CD4-positive, alpha-beta T cell treated with Interleukin-2 at 100 ng/mL for 4 hours (primary cell): ENCODE measurements at places on chromosomes 12 and 14.

DNA sequence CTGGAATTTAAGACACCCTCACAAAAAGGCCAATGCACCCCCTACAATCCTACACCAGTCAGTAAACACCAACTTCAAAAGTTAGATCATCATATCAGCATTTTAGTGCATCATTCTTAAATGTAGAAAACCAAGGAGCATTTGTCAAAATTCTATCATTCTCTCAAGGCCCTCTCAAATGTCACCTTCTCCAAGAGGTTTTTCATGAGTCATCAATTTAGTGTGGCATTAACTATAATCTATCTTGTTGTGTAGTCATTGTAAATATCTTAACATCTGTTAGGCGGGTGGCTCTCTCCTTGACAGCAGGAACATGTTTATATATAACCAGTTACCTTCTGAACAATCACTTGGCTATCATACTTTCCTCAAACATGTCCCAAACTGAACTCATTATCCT, 62.1 kb upstream of the G2E3 start:
- no peak for DNase-seq

- DNase-seq, result no peak
Measured at GRCh38 chr14:25086821-25087396, 37.0 kb upstream of the STXBP6 start.

- DNase-seq, result no peak
Measured at GRCh38 chr12:75041472-75041871, 168.2 kb downstream of the KCNC2 start.

DNA sequence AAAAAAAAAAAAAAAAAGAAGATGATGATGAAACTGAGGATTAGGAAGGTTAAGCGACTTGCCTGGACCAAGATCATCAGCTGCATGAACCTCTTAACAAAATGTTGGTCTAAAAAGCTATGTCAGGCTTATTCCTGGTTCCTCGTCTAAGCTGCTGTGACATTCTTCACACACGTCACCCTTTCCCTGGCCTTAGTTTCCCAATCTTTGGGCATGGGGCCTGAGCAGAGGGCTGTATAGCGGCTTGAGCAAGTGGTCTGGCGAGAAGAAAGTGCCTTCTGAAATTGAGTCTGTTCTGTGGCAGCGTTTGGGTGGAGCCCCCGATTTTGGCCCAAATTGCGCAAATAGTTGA, 58.7 kb upstream of the CCND2 start:
- no peak for DNase-seq

GRCh38 chr12:21865846-21866245, 75.4 kb downstream of the ABCC9 start:
- DNase-seq, result no peak

- DNase-seq, result peak; percentile 13
Measured at GRCh38 chr12:51721282-51721940, 127.1 kb downstream of the FIGNL2 start.

DNA sequence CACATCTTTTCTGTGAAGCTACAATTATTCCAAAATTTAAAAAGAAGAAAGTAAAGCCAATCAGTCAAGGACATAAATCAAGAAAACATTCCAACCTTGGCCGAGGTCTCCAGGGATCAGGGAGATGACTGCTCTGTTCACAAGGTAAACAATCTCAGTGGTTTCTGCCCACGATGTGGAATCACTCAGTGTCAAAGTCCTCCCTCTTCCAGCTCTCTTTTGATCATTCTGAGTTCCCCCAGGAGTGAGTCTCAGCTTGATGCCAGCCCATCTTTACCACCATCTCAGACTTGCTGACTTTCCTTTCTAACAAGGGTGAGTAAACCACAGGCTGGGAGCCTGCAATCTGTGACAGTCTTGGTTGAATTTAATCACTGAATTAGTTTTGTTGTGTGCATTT, 4.8 kb upstream of the SERPINA9 start:
- DNase-seq, result no peak

GRCh38 chr12:75455839-75456238, 24.7 kb upstream of the GLIPR1 start:
- DNase-seq, result no peak

- DNase-seq, result no peak
Measured at GRCh38 chr12:58009405-58010195, 68.2 kb downstream of the ATP23 start.

GRCh38 chr14:102594514-102595175, 2.2 kb downstream of the RCOR1 start:
- peak; percentile 71 for DNase-seq

DNA sequence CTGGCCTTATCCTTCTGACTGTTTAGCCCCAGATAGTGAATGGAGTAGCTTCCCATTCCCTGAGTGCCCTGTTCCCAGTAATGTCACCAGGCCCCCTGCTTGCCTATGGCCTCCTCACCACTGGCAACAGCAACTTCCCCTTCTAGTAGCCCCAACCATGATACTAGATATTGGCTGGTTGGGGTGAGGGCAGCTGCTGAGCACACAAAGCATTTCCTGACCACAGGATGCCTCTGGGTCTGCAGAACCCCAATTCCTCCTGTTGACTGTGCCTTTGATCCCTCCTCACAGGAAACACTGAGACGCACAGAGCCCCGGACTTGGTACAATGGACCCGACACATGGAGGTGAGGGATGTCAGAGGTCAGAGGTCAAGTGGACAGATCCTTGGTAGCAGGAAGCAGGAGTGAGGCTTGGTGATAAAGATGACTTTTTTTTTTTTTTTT, 597 bp downstream of the SOAT2 start:
- no peak for DNase-seq

DNA sequence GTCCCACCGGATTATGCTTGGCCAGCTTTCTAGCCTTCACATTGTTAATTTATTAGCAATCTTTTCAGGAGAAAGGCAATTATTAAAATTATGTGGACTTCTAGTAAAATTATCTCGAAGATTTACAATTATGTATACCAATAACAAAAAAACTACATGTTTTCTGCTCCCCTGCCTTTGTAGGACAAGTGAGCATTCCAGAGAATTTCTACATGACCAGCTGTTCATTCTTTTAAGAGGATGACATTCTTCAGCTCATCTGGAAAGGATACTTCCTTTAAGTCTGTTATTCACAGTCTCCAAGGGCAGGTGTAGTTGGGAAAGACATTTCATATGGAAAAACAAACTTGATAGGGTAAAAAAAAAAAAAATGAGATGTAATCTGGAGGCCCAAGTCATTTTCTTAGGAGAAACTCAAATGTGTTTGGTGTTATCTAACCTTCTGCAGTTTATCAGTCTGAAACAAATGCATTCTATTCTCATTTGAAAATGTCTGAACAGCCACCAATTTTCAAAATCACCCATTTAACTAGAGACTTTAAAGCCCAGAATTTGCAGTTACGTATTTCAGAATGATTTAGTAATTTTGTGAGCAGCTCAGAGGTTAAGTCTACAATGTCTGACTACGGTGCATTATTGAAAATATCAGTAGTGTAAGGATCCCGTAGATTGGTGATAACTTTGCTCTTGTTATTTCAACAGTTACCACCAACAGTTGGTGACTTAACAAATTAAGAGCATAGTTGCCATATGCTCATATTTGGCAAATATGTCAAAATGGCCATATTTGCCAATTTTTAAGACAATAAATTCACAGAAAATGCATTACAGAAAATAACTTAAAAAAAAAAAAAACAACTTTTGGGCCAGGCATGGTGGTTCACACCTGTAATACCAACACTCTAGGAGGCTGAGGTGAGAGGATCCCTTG, 1.8 kb upstream of the PHLDA1 start:
- DNase-seq, result no peak

- peak; percentile 27 for DNase-seq
Measured at GRCh38 chr12:96486751-96487613, 2.4 kb upstream of the CFAP54 start.

GRCh38 chr14:94936401-94936892, 166.5 kb upstream of the GSC start:
- DNase-seq, result no peak

DNA sequence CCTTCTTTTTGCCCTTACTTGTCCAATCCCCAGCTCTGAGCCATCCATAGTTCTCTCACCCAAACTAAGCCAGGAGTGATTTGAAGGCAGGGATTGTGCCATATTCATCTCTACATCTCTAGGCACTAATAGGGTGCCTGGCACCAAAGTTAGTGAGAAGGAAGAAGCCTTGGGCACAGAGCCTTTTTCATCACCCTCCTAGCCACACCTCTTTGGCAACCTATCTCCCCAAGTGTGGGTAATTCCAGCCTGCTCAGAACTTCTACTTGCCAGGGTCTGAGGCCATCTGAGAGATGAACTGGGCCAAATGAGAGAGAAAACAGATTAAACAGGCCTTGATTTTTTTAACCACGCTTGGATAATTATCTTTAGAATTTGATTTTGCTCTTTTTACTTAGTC, 61.3 kb downstream of the PHLDA1 start:
- no peak for DNase-seq

GRCh38 chr12:106085213-106085612, 53.5 kb downstream of the NUAK1 start:
- no peak for DNase-seq

GRCh38 chr12:48861111-48861510, 4.6 kb downstream of the RND1 start:
- DNase-seq, result no peak

DNA sequence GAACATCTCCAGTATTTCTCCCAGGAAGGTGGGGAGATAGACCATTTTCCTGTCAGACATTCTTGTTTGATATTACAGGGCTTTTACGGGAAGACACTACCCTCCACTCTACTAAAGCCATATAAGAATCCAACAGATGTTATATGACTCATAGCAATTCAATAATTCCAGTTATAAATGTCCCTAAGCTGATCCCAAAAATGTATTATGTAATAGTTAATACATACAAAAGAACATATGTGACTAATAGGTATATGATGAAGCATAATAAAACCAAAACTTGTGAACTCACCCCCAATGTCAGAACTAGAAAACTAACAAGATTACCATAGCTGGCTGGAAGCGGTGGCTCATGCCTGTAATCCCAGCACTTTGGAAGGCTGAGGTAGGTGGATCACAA, 84.2 kb downstream of the EFCAB11 start:
- DNase-seq, result no peak

GRCh38 chr14:55192054-55192621, 753 bp upstream of the DLGAP5 start:
- no peak for DNase-seq

GRCh38 chr12:89087876-89088275, 264.4 kb downstream of the DUSP6 start:
- no peak for DNase-seq

DNA sequence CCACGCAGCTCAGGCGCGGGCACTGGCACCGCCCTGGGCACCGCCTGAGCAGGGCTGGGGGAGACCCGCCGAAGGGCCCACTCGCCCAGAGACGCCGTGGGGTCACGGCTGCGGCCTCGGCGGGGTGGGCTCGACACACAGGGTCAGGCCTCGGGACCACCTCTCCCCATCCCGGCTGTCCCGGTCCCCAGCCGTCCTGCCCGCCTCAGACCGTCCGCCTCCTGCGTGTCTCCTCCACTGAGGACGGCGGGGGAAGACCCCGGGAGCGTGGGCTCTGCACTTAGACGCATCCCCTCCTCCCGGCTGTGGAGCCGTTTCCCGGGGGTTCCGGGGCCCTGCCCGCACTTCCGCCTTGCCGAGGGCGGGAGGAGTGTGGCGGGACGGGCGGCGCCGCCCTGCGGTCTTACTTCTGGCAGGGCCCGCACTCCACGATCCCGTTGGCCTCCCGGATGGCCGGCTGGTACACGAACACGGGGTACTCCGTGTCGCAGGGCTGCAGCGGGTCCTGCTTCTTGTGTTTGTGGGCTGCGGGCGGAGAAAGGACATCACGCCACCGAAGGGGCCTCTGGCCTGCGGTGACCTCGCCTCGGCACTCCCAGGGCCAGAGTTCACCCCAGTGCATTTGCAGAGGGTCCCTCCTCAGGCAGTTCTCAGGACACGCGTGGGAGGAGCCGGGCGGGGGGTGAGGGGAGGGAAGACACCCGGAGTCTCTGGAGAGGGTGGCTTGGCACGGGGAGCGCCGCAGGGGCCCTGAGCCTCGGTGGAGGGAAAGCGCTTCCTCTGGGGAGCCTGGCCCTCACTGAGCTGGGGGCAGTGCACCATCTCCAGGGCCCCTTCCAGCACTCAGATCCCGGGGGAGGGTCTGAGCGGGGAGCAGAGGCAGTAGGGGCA, 23.1 kb upstream of the LRTM2 start:
- DNase-seq, result peak; percentile 52

GRCh38 chr12:117134059-117134458, 34.8 kb upstream of the TESC start:
- peak; percentile 25 for DNase-seq

DNA sequence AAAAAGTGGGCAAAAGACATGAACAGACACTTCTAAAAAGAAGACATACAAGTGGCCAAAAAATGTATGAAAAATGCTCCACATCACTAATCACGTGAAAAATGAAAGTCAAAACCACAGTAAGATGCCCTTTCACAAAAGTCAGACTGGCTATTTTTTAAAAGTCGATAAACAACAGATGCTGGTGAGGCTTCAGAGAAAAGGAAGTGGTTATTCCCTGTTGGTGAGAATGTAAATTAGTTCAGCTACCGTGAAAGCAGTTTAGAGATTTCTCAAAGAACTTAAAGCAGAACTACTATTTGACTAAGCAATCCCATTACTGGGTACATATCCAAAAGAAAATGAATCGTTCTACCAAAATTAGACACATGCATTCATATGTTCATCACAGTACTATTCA, 237.0 kb downstream of the KIF21A start:
- DNase-seq, result no peak

- no peak for DNase-seq
Measured at GRCh38 chr14:20294636-20295035, 11.1 kb downstream of the TTC5 start.

DNA sequence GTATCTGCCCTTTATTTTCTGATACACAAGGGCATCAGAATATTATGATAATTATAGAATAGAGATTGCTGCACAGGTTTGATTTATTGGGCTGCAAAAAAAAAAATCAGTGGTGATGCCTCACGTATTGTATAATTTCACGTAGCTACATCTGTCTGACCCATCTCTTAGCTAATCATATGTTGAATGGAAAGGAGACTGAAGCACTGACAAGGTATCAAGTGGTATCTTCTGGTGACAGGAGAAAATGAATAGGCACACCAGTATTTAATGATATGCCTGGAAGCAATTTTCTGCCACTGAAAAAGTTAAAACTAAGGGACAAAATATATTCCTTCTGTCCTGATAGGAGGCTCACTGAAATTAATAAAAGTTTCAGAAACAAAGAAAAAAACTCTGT, 837.2 kb upstream of the FBXO33 start:
- no peak for DNase-seq

- DNase-seq, result no peak
Measured at GRCh38 chr12:70628701-70629480, 8.3 kb downstream of the PTPRB start.

GRCh38 chr12:114895827-114896226, 211.9 kb upstream of the TBX3 start:
- no peak for DNase-seq

DNA sequence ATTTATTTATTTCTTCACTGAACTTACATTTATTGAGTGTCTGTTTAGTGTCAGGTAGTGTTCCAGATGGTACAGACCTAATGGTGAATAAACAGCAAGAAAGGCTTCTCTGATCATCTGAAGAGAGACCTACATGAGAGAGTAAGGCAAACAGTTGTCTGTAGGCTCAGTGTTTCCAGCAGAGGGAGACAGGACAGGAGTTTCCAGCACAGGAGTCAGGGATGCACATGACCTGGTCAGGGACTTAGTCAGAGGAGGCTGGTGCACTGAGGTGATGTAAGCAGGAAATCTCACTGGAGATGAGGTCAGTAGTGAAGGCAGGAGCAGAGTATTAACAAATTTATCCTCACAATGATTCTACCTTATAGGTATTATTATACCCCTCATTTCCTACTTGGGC, 233.2 kb downstream of the MDGA2 start:
- no peak for DNase-seq

- no peak for DNase-seq
Measured at GRCh38 chr12:13026286-13026685, 17.9 kb upstream of the FAM234B start.
